ENCODE measurements at places on chromosomes 7 and 10.

GRCh38 chr10:71571460-71572175 lies 148.0 kb downstream of the C10orf105 start:
- DNase-seq, result no peak

DNA sequence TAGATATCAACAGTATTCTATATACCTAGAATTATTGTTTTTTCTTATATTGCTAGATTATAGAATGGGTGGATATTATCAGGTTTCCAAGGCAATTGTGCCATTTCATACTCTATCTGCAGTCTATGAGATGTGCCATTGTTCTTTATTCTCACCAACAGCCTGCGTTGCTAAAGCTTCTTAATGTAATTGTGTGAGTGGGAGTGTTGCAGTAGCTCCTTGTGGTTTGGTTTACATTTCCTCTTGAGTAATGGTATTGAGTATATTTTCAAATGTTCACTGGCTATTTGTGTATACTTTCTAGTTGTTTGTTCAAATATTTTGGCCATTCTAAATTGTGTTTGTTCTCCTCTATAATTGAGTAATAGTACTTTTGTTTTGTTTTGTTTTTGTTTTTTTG lies 199.2 kb downstream of the TFEC start:
- no peak for DNase-seq

- DNase-seq, result no peak
These were observed 179.2 kb upstream of the MBL2 start for GRCh38 chr10:52951824-52952223.

GRCh38 chr10:14608381-14609001 lies 166.2 kb downstream of the FAM107B start:
- no peak for DNase-seq

DNA sequence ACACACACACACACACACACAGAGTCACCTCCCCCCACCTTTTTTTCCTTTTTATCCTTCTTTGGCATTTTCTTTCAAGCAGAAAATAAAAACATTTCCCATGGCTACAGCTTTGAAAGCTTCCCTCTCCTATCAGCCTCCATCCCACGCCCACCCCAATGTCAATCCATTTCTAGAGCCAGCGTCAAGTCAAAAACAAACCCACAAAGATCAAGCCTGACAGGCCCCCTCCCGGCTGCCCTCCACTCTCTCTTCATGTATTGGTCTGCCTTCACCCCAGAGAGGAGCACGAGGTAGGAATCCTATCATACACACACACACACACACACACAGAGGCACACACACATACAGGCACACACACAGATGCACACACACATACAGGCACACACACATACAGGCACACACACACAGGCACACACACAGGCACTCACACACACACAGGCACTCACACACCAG lies 8.0 kb upstream of the TNRC18 start:
- DNase-seq, result no peak

DNA sequence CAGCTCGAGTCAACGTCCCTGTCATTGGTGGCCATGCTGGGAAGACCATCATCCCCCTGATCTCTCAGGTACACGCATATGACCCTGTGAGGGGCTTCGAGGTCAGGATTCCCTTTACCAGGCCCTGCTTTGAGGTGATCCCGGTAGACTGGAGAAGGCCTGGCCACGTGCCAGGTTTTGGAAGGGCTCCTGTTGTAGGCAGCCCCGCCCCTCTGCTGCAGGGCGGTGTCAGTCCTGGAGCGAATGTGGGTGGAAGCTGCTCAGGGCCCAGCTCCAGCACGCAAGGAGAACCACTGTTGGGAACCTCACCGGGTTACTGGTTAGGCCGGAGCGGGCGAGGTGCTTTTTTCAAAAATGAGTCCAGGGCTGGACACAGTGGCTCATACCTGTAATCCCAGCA lies 15.6 kb downstream of the MDH2 start:
- no peak for DNase-seq

DNA sequence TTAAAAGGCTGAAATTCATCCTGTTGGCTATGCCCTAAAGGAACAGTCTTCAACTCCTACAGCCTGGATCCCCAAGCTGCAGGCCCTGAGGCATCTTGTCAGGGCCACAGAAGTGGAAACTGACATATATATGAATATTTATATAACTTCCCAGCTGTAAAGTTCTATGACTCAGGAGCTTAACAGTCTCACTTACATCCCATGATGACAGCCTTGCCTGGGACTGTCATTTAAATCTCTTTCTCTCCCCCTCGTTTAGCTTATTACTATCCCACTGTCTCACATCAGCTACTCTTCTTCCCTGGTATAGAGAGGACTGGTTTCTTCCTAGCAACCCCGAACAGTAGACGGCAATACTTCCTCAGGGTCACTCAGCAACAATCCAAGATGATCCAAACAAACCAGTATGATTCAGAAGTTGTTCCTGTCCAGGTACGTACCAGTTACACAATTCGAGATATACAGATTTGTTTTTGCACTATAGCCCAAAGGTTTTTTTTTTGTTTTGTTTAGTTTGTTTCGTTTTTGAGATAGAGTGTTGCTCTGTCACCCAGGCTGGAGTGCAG lies 22.7 kb downstream of the KIAA1549 start:
- no peak for DNase-seq

DNA sequence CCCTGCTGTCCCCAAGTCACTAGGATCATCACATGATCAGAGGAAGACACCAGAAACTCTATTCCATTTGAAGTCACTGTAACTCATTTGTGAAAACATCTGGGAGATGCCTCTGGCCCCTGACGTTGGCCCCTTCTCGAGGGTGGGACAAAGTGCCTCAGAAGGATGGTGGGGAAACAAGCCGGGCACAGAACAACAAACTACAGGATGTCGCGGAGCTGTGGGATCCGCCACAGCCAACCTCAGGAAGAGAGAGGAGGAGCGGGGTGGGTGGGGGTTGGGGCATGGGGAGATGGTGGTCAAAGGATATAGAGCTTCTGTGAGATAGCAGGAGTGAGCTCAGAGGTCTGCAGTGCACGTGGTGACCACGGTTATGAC lies 265.6 kb upstream of the TCERG1L start:
- DNase-seq, result no peak

DNA sequence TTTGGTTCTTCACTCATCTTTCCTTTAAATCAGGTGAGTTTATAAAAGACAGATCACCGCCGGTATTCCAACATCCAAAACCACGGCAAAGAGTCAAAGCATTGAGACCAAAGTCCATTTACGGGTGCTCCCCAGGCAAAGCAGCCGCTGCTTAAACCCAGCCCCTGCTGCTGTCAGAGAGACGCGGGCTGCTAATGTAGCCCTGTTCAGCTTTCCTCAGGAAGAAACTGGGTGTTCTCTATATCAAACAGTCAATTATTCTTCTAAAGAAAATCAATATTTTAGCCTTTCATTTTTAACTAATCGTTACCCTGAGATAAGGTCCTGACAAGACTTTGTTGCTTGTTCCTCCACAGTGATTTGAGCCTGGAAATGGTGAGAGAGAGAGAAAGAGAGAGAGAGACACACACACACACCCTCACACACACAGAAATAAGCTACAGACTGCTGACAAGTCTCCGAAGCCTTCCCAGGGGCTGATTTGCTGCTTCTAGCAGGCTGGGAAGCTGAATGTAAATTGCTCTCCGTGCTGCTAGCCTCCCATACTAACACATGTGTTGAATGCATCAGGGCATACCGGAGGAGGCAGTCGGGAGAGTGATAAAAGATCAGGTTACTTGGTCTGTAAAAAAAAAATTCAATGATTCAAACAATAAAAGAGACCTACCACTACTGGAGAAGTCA lies 183.0 kb upstream of the ANK3 start:
- no peak for DNase-seq

- DNase-seq, result no peak
These were observed 4.6 kb upstream of the NANOS1 start for GRCh38 chr10:119024882-119025281.

DNA sequence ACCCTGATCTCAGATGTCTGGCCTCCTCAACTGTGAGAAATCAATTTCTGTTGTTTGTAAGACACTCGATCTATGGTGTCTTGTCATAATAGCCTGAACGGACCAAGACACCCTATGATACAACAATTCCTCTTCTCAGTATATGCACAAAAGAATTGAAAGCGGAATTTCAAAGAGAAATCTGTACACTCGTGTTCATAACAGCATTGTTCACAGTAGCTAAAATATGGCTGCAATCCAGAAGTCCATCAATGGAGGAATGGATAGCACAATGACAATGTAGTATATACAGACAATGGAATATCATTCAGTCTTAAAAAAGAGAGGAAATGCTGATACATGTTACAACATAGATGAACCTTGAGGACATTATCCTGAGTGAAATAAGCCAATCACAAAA lies 354.6 kb downstream of the SFMBT2 start:
- no peak for DNase-seq
